Nucleus accumbens (tissue), 56 donors: ENCODE measurements at places on chromosomes 2 and 18.

- no peak for DNase-seq
Measured at GRCh38 chr18:21479721-21480120, 120.8 kb downstream of the ESCO1 start.

DNA sequence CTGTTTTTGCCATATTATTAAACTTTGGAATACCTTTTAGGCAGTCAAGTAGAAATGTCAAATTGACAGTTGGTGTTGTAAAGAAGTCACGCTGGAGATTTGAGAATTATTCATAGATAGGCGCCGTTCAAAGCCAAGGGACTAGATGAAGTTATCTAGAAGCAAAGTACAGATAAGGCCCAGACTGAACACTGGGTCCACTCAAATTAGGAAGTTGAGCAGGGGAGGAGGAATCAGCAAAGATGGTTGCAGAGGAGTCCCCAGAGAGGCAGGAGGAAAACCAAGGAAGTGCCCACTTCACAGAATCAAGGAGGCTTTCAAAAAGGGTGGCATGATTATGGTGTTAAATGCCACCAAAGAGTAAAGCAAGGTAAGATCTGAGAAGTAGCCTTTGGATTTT, 9.6 kb upstream of the ALS2 start:
- DNase-seq: no peak

GRCh38 chr2:190455358-190456095, 47.4 kb downstream of the MFSD6 start:
- DNase-seq: no peak

DNA sequence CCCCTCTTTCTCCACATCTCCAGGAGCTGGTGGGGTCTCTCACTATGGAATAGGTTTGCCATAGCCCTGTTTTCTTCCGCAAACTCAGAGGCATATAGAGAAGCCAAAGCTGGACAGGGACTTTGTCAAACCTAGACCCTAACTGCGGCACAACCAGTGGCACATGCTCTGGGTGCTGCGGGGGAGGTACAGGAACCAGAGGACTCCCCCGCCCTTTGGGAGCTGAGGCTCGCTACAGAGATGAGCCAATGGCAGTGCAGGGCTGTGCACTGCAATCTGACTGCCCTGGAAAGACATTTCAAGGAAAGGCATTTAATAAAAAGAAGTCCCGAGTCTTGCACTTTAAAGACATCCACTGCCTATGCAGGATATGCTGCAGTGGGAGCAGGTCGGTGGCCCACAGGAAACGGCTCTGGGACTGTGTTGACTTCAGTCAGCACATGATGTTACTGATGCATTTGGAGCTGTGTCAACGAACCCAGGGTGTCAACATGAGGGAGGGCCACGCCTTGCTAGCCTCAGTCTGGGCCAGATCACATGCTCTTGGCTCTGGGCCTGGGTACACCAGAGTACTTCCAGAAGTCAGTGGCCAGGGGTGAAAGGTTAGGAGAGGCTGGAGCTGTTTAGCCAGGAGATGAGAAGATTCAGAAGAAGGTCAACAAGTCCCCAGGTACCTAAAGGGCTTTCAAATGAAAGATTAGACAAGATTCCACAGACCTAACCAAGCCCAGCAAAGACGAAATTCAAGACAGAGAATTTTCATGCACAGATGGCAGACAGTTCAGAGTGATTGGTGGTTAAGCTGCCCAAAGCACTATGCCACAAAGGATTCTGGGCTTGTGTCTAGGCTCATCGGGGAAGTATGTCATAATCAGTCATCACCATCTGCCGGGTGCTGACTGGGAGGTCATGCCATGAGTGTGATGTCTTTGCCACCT, 8.2 kb downstream of the SLC35F6 start:
- DNase-seq: peak; percentile 34

- DNase-seq: no peak
Measured at GRCh38 chr2:183185534-183185933, 61.3 kb downstream of the NUP35 start.

DNA sequence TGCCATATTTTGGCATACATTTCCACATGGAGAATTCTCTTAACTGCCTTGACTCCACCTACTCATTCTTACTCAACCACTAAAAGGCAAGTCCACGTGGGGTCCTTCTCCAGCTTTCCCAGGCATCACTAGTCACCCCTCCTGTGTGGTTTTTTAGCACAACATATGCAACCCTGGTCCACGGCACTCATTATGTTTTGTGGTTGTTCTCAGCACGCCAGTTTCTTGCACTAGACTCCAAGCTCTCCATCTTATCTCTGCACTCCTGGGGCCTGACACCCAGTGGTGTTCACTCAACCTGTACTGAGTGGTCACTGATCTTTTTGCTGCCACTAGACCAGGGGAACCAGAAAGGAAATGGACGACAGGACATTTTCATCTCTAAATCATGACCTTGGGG, 18.0 kb downstream of the MARCHF4 start:
- no peak for DNase-seq

- DNase-seq: no peak
Measured at GRCh38 chr2:33488715-33489540, 12.5 kb downstream of the RASGRP3 start.

DNA sequence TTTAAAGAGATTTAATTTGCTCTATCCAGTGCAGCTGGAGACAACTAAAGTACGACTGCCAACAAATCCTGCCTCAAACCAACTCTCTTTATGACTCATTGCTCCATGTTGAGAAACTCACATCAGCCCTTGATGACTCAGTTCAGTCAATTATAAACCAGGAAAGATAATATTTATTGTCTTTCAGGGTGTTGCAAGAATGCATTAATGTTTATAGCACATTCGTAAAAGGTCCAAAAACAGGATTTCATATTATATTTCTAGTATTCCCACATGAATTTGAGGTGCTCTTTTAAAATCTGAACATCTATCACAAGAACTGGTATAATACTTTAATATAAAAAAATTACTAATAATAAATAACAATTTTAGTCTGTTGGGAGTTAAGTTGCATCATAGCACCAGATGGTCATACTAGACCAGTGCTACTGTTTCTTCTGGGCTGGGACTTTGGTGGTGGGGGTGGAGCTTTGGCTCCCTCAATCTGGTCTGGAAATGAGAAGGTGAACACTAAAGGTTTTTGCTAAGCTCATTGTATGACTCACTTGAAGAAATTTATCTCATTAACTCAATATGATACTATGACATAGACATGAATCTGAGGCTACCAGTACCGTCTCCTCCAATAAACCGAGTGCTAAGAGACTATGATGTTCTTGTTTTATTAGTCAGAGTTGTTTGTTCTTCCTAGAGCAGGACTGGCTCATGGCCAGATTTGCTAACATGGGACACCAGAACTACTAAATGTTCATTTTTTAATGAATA, 26.6 kb upstream of the MAP3K20 start:
- DNase-seq: no peak

DNA sequence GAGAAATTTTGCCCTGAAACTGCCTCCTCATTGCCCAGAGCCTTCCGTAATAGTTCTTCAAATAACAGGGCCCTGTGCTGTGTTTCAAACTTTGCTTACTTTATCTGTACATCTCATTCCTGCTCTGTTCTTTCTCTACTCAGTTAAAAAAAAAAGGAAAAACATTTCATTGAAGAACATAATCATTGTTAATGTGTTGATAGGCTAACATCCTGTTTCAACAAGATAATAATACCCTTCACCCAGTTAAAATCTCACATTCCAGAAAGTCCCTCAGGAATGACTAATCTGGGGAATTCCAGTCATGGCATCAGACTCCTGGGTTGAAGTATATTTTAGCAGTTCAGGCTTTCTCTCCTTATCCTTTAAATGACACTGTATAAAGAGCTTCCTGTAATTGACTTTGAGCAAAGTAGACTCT, 45.6 kb upstream of the ITGAV start:
- no peak for DNase-seq

DNA sequence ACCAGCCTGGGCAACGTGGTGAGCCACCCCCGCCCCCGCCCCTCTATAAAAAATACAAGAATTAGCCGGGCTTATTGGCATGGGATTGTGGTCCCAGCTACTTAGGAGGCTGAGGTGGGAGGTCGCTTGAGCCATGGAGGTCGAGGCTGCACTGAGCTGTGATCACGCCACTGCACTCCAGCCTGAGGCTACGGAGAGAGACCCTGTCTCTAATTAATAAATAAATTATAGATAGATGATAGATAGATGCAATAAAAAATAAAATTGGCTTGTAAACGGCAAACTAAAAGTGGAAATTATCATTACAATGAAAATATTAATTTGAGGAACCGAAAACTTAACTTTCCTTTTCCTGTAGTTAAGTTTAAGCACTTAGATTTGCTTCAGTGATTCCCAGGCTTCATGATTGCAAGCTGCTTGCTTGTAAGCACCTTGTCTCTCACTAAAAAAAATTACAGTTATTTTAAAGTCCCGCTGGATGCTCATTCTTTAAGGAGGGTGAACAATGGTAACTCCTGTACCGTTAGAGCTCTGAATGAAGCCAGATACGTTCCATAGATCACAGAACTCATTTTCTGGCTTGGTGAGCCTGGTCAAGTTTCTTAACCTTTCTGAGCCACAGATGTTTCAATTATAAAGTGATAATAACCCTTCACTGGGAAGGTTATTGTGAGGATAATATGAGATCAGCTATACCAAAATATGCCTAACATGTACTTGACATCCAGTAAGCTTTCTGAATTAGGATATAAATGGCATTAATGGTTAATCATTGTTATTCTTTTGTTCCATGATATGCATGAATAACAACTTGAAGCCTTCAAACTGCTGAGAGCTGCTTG, 9.3 kb upstream of the NARS1 start:
- no peak for DNase-seq

GRCh38 chr18:54260396-54261072, 8.8 kb upstream of the POLI start:
- DNase-seq: no peak
